ENCODE measurements at places on chromosomes 7 and 10. TPM values are rescaled to one million over a fixed set of nuclear protein-coding genes. Genes with fewer than 3 reads are reported as not detected.

BICC1 gene
- 12.6 TPM for total RNA-seq

- no peaks in the 10 kb centered on the region for H3K27me3 ChIP-seq
- no peaks in the 10 kb centered on the region for H3K36me3 ChIP-seq
- H3K27ac ChIP-seq = no peak overlapping the region
- H3K4me1 ChIP-seq = peaks cover 5% of the 10 kb centered on the region
- DNase-seq = no peak
- no peak overlapping the region for H3K4me3 ChIP-seq
Observed at GRCh38 chr7:43482679-43483252, 100.1 kb upstream of the STK17A start.

DNA sequence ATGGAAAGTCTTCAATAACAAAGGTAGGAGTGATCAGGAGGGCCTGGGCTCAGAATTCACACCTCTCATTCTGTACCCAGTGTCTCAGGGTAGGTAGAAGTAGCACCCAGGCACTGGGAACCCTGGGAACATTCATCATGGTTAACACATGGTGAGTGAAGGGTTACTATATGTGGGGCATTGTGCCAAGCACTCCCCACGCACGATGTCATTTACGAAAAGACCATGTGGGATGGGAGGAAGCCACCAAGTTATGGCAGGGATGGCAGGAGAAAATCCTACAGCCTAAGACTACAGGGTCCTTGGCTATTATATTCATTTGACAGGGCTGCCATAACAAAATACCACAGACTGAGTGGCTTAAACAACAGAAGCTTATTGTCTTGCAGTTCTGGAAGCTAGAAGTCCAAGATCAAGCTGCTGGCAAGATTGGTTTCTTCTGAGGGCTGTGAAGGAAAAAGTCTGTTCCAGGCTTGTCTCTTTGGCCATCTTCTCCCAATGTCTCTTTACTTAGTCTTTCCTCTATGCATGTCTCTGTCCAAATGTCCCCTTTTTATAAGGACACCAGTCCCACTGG, 27.7 kb upstream of the DDIT4 start:
- no peaks in the 10 kb centered on the region for H3K27me3 ChIP-seq
- H3K4me1 ChIP-seq = peaks cover 91% of the 10 kb centered on the region
- DNase-seq = no peak
- no peaks in the 10 kb centered on the region for H3K36me3 ChIP-seq
- peak overlapping the region; percentile 88 for H3K27ac ChIP-seq

PRLHR gene
- not detected for total RNA-seq

DNA sequence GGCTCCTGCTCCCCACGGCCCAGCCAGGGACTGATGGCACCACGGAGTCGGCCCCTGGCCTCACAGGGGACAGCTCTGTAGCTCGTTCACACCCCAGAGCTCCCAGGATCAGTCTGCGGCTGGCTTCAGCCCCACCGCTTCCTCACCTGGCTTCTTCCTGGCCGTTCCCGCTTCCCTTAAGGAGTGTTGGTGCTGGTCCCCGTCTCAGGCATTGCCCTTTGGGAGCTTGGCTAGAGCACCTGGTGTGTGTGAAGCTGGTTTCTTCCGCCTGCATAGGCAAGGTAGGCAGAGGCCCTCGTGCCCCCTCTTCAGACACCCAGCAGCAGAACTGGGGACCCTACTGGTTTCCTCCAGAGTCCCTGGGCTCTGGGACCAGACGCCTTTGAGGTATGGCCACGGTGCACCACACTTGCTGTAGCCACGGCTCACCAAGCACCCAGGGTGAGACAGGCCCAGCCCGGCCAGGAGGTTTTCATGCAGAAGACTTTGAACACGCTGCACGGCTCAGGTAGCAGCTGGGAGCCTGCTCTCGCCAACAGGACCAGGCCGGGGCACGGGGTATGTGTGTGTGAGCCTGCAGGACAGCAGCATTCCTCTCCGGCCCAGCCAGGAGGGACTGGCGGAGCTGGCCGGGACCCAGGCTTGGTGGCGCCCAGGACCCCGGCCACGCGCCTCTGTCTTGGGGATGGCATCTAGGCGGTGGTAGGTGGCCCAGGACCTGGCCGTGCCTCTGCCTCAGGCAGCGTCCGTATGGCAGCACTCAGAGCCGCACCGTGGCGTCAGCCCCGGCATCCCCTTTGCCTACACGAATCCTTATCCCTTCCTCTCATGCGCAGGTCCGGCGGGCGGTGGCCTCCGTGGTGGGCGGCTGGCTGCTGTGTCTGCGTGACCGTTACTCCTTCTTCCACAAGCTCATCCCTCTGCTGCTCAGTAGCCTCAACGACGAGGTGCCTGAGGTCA, 13.2 kb upstream of the PRKAR1B start:
- no peak for DNase-seq
- peaks cover 6% of the 10 kb centered on the region for H3K36me3 ChIP-seq
- no peaks in the 10 kb centered on the region for H3K4me1 ChIP-seq
- H3K27me3 ChIP-seq = no peaks in the 10 kb centered on the region
- H3K27ac ChIP-seq = no peak overlapping the region

Measured in thyroid gland (tissue), 4 donors.